CD4-positive, alpha-beta memory T cell (primary cell): ENCODE measurements at places on chromosomes 2 and 18.

DNA sequence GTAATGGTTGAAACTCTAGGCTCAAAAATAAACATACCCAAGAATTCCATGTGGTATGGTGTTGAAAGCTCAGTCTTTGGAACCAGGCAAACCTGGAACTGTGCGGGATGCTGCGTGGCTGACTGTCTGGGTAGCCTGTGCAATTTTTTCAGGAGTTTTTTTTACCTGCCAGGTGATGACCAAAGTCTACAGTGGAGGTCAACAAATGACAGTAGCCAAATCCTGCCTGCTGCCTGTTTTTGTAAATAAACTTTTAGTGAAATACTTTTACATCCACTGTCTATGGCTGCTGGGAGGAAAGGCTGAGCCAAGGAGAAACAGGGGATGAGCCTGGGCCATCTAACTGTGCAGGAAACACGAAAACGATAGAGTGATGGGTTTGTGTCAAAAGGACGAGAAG, 240.6 kb downstream of the PIEZO2 start:
- no peaks in the 10 kb centered on the region for H3K4me1 ChIP-seq
- no peaks in the 10 kb centered on the region for H3K27me3 ChIP-seq
- no peak overlapping the region for H3K27ac ChIP-seq
- H3K4me3 ChIP-seq, result no peak overlapping the region

DNA sequence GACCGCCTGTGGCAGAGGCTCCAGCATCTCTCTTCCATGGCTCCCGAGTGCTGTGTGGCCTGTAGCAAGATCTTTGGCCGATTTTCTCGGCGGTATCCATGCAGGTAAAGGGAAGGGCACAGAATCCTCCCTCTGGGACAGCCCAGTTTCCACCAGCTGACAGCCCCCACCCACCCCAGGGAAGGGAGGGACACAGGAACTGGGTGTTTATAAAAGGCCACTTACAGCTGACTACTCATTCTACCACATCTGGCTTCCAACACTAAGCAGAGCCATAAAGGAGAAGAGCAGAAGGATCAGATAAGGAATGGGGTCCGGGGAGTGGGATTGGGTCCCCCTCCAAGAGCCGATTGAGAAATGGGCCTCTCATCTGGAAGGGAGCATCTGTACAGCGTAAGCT, 20.2 kb downstream of the RUFY4 start:
- no peaks in the 10 kb centered on the region for H3K4me1 ChIP-seq
- H3K27ac ChIP-seq, result no peak overlapping the region
- no peaks in the 10 kb centered on the region for H3K27me3 ChIP-seq
- DNase-seq, result no peak

DNA sequence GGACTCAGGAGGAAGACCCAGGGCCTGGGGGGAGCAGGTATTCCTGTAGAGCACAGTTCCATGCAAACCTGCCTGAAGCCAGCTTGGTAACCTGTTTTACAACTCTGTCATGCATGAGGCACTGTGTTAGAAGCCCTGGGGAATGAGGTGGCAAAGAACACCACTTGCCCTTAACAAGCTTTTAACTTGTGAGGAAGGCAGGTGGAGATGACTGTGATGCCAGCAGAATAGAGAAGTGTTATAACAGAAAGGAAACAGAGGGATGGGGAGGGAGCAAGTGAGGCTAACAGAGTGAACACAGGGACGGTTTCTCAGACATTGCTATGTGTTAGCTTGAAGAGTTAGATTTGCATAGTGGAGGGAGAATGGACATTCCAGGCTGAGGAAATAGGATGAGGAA, 11.5 kb upstream of the IL1A start:
- DNase-seq, result no peak
- no peaks in the 10 kb centered on the region for H3K27me3 ChIP-seq
- H3K36me3 ChIP-seq, result no peaks in the 10 kb centered on the region
- no peak overlapping the region for H3K27ac ChIP-seq
- no peak overlapping the region for H3K4me3 ChIP-seq

- H3K4me3 ChIP-seq, result no peak overlapping the region
- no peaks in the 10 kb centered on the region for H3K4me1 ChIP-seq
- no peaks in the 10 kb centered on the region for H3K27me3 ChIP-seq
- DNase-seq, result no peak
Measured at GRCh38 chr2:224242561-224242960, 159.3 kb downstream of the FAM124B start.

GRCh38 chr2:175431101-175431946, 249.8 kb upstream of the ATP5MC3 start:
- no peaks in the 10 kb centered on the region for H3K36me3 ChIP-seq
- no peaks in the 10 kb centered on the region for H3K27me3 ChIP-seq
- H3K27ac ChIP-seq, result no peak overlapping the region
- H3K4me1 ChIP-seq, result no peaks in the 10 kb centered on the region

DNA sequence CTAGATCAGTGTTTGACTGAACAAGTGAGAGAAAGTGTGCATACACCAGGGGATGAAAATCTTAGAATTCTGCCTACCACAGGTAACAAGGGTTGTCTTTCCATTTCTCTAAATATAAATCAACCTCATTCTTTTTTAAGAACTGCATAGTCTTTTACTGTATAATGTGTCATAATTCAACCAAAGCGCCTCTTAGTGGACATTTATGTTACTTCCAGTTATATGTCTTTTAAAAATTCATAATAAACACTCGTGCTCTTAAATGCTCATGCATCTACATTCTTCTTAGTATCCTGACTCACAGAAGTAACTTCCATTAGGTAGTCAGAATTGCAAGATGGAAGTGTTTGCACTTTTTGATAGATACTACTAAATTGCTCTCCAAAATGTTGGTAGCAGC, 76.2 kb downstream of the CHRNA1 start:
- H3K27ac ChIP-seq, result no peak overlapping the region
- no peak overlapping the region for H3K4me3 ChIP-seq
- H3K4me1 ChIP-seq, result peaks cover 14% of the 10 kb centered on the region
- no peak for DNase-seq
- no peaks in the 10 kb centered on the region for H3K36me3 ChIP-seq

DNA sequence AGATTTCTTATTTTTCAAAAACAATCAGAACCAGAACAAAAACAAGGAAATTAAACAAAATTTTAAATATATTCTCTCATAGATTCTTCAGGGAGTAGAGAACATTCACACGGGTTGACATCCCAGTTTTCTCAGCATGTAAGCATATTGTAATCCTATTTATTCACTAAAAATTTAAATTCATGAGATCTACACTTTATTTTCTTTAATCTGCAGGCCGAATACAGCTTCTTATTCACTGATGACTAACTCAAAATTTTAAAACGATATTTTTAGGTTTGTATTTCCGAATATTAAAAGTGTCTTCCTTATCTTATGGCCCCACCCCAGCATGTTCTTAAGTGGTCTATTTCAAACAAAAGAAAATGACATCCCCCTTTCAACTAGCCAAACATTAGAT, 262.4 kb downstream of the MEIS1 start:
- H3K27me3 ChIP-seq, result no peaks in the 10 kb centered on the region
- H3K36me3 ChIP-seq, result no peaks in the 10 kb centered on the region
- H3K27ac ChIP-seq, result no peak overlapping the region
- H3K4me1 ChIP-seq, result no peaks in the 10 kb centered on the region
- H3K4me3 ChIP-seq, result no peak overlapping the region

- H3K27me3 ChIP-seq, result no peaks in the 10 kb centered on the region
- H3K4me1 ChIP-seq, result no peaks in the 10 kb centered on the region
- no peak overlapping the region for H3K4me3 ChIP-seq
- DNase-seq, result no peak
- no peaks in the 10 kb centered on the region for H3K36me3 ChIP-seq
- H3K27ac ChIP-seq, result no peak overlapping the region
Measured at GRCh38 chr18:50143886-50144285, 51.1 kb downstream of the MYO5B start.

- no peaks in the 10 kb centered on the region for H3K4me1 ChIP-seq
- H3K4me3 ChIP-seq, result no peak overlapping the region
- DNase-seq, result no peak
- H3K27ac ChIP-seq, result no peak overlapping the region
- H3K36me3 ChIP-seq, result no peaks in the 10 kb centered on the region
Measured at GRCh38 chr2:192091476-192091875, 103.3 kb downstream of the TMEFF2 start.

DNA sequence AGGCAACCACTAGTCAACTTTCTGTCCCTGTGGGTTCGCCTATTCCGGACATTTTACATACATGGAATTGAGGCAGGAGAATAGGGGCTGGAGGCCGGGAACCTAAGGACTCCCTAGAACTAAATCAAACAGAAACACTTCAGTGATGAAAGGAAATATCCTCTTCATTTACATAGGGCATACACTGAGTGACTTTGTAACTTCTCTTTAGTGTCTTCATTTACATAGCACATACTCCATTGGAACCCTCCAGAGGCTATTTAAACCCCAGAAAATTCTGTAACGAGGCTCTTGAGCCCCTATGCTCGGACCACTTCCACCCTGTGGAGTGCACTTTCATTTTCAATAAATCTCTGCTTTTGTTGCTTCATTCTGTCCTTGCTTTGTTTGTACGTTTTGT, 56.5 kb downstream of the CCDC195 start:
- H3K4me3 ChIP-seq, result no peak overlapping the region
- no peaks in the 10 kb centered on the region for H3K4me1 ChIP-seq
- no peaks in the 10 kb centered on the region for H3K27me3 ChIP-seq
- no peak for DNase-seq
- no peak overlapping the region for H3K27ac ChIP-seq

DNA sequence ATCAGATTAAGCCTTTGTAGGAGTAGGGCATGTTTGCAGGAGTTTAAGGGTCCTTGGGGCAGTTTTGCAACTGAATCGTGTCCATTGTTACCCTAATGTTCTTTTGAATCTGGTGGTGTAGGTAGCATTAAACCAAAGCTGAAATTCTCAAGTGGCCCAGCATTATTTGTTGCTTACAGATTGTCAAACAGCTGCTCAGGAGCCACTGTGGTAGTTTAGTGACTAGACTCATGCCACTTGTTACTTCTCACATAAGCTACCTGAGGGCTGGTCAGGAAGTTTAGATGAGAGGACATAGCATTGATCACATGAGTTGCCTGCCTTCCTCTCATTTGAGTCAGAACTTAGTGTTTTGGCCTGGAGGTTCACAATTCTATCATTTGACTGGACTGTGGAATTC, 157.6 kb downstream of the HAUS1 start:
- no peak for DNase-seq

- H3K27ac ChIP-seq, result peak overlapping the region; percentile 46
- H3K36me3 ChIP-seq, result no peaks in the 10 kb centered on the region
- H3K27me3 ChIP-seq, result no peaks in the 10 kb centered on the region
- DNase-seq, result no peak
Measured at GRCh38 chr2:143132355-143132754, 3.1 kb downstream of the ARHGAP15 start.

DNA sequence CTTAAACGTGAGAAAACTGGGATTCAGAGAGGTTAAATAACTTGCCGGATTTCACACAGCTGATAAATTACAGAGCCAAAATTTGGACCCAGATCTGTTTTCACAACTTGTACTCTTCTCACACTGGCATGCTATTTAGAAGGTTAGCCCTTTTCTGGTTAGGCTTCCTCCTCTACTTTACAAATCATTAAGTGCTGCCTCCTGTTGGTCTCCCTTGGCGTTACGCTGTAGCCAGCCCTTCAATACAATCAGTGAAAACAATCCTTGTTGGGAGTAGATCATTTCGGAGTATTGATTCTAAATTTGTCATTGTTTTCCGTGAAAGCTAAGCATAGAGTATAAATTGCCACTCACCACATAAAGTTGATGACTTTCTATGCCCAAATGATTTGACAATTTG, 153.5 kb downstream of the ARHGAP15 start:
- peaks cover 27% of the 10 kb centered on the region for H3K4me1 ChIP-seq
- H3K27ac ChIP-seq, result no peak overlapping the region
- H3K27me3 ChIP-seq, result no peaks in the 10 kb centered on the region
- no peaks in the 10 kb centered on the region for H3K36me3 ChIP-seq
- DNase-seq, result no peak

DNA sequence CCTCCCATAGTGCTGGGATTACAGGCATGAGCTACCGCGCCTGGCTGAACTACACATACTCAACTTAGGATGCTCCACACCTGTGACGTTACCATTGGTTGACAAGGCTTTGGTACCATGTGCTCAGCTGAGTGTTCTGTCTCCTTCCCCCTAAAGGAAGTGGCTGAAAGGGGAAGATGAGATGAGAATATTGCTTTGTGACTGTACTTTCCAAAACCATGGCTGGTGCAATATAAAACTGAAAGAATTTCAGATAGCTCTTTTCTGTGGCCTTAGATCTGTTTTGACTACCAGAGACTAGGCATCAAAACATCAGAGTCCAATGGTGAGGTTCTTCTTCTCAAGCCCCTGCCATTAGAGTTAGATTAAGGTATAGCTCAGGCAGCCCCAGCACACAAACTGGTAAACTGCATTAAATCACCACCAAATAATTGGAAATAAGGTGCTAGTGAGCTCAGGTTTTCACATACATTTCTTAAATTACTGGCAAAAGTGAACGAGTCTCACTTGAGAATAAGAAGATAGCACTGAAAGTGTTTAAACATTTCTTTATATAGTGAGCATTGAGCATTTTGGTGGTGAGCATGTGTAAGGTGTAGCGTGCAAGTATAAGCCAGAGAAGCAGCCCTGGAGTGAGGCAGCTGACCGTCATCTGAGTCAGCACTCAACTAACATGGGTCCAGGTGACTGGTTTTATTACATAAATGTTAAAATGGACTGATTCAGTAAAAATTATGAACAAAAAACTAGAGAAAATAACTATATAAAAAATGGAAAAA, 113.5 kb upstream of the FZD5 start:
- H3K27ac ChIP-seq, result no peak overlapping the region
- no peaks in the 10 kb centered on the region for H3K27me3 ChIP-seq
- H3K4me1 ChIP-seq, result no peaks in the 10 kb centered on the region
- H3K36me3 ChIP-seq, result no peaks in the 10 kb centered on the region

- no peaks in the 10 kb centered on the region for H3K27me3 ChIP-seq
- H3K36me3 ChIP-seq, result no peaks in the 10 kb centered on the region
- H3K27ac ChIP-seq, result no peak overlapping the region
Measured at GRCh38 chr2:232009639-232010274, 48.2 kb downstream of the DIS3L2 start.

DNA sequence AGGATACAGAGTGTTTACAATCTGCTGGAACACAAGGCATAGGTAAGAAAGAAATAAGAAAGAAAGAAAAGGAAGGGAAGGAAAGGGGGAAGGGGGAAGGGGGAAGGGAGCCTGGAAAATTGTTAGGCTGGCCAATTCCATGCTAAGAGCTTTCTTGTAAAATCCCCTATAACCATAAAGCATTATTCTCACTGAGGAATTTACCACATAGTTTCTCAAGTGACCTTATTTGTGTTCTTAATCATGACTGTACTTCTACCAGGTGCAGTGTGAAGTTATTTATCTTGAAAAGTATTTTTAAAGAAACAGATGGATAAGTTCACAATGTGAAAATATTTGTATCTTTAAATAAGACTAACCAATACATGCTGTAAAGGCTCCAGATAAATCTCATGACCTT, 39.2 kb upstream of the KIDINS220 start:
- DNase-seq, result no peak
- H3K27ac ChIP-seq, result no peak overlapping the region
- H3K27me3 ChIP-seq, result no peaks in the 10 kb centered on the region
- no peaks in the 10 kb centered on the region for H3K36me3 ChIP-seq
- no peaks in the 10 kb centered on the region for H3K4me1 ChIP-seq
- H3K4me3 ChIP-seq, result no peak overlapping the region

DNA sequence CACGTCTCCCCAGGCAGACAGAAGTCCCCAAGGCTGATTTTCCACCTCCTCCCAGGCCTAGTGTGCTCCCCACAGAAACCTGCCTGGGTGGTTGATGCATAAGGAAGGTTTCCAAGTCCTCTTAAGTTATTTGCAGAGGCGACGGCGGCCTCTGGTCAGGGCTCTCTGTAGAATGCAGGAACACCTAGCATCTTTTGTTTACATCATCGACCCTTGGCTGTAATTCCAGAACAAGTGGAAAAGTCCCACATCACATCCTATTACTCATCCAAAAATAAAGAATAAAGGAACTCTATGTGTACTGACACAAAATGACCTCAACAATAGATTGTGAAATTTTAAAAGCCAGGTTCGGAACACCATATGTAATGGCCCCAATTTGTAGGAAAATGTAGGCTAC, 211.1 kb downstream of the ALPK2 start:
- no peaks in the 10 kb centered on the region for H3K36me3 ChIP-seq
- no peak for DNase-seq
- H3K27ac ChIP-seq, result no peak overlapping the region
- no peaks in the 10 kb centered on the region for H3K4me1 ChIP-seq
